ENCODE measurements at places on chromosomes 1 and 21. TPM values are rescaled to one million over a fixed set of nuclear protein-coding genes. Genes with fewer than 3 reads are reported as not detected.

ERG gene
- polyA plus RNA-seq = not detected

KRTAP13-2 gene
- polyA plus RNA-seq = not detected

CNIH3 gene
- polyA plus RNA-seq = 5.6 TPM

C1QB gene
- polyA plus RNA-seq = not detected

TTC34 gene
- 0.06 TPM for polyA plus RNA-seq

MMEL1 gene
- 0.10 TPM for polyA plus RNA-seq

MMP23B gene
- 4.9 TPM for polyA plus RNA-seq

FGR gene
- polyA plus RNA-seq = not detected

CCDC17 gene
- 0.19 TPM for polyA plus RNA-seq

PGBD5 gene
- polyA plus RNA-seq = 1.0 TPM

SLC44A5 gene
- 0.09 TPM for polyA plus RNA-seq

TCEANC2 gene
- polyA plus RNA-seq = 3.6 TPM

SPATA6 gene
- 4.6 TPM for polyA plus RNA-seq

ZFYVE9 gene
- 19.7 TPM for polyA plus RNA-seq

AGL gene
- polyA plus RNA-seq = 7.2 TPM

ESRRG gene
- polyA plus RNA-seq = 0.22 TPM

FAM163A gene
- not detected for polyA plus RNA-seq

- peak; percentile 11 for DNase-seq
These were observed 25.1 kb upstream of the RUNX3 start for GRCh38 chr1:24955161-24955560.

GRCh38 chr1:159942632-159943277 lies 2.7 kb downstream of the IGSF9 start:
- DNase-seq = no peak

DNA sequence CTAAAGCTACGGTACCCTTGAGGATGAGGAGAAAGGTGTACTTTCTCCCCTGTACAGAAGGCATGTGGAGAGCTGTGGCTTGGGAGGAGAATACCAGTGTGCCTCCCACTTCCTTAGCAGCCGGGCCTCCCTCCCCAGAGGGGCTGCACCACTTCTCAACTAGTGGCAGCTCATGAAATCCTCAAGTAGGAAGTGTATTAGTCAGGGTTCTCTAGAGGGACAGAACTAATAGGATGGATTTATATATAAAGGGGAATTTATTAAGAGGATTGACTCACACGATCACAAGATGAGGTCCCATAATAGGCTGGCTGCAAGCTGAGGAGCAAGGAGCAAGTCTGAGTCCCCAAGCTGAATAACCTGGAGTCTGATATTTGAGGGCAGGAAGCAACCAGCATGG lies 53.1 kb upstream of the PPP2R5A start:
- DNase-seq = no peak

DNA sequence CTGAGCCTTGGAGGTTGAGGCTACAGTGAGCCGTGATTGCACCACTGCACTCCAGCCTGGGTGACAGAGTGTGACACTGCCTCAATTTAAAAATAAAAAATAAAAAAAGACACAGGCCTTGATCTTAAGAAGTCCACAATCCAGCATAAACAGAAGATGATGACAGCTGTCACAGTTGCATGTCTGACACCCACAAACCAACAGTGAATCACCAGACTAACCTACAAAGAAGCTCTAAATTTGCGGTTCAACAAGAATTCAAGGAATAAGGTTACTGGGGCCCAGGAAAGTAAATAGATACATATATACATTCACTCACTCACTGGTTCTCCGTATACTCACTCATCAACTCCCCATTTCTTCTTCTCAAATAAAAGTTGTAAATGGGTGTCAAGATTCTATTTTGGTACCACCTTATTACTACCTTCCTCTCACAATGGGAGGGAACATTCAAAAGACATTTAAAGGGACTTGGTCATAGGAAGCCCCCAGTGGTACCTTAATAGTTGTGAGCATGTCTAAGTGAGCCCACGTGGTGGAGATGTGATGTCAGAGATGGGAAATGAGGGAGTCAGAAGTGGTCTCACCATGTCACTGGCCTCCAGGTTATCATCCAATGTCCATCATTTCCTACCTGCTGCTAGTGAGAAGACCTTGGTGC lies 66.9 kb upstream of the PRDX6 start:
- no peak for DNase-seq

- no peak for DNase-seq
These were observed 28.7 kb upstream of the CRNN start for GRCh38 chr1:152442765-152443164.

GRCh38 chr21:35783721-35784120 lies 276.6 kb downstream of the SETD4 start:
- DNase-seq = no peak

DNA sequence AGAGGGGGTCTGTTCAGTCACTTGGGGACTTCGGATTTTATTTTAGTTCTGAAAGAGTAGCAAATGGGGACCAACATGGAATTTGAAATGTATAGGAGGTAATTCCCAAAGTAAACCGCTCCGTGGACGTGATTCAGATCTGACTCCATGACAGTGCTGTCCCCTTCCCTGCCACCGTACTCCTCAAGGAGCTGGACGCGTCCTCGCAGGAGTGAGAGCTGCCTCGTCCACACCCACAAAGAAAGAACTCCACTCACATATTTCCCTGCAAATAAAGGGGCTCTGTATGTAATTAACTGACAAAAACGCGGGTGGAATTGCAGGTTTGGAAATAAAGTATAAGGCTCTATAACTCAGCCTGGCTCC lies 183.6 kb downstream of the ETS2 start:
- DNase-seq = no peak

DNA sequence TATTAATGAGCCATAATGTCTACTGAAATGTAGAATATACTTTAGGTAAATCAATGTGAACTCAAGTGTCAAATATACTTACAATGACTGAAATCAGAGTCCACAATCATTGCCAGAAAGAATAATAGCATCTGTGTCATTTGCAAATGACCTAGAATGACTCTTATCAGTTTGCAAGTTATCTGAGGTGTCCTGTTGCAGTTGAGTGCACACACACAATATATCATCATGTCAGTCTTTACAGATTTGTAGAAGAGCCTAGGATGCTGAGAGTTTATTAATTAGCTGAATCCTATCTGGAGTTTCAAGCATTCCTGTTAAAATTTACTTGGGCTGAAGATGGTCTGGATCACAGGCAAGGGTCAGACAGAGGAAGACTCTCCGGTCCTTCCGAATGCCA lies 324.0 kb upstream of the GREM2 start:
- DNase-seq = no peak

GRCh38 chr1:235455823-235456222 lies 48.4 kb downstream of the B3GALNT2 start:
- no peak for DNase-seq

DNA sequence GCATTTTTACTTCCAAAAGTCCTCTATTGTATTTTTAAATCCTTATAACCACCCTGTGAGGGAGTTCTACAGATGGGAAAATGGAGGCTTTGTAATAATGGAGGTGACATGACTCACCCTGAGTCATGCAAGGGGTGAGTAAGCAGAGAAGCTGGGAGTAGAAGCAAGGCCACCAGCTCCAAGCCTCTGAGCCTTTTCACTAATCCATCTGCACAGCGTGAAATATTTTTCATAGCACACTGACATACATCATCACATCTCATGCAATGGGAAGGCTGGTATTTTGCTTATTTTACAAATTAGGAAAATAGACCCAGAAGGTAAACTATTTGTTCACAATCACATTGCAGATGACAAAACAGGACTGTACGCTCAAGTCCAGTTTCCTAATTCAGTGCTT lies 96.9 kb downstream of the KCNH1 start:
- DNase-seq = peak; percentile 51

- no peak for DNase-seq
These were observed 176.3 kb downstream of the DENND1B start for GRCh38 chr1:197598935-197599334.

- peak; percentile 29 for DNase-seq
These were observed 91.2 kb upstream of the KCTD3 start for GRCh38 chr1:215475796-215476481.

GRCh38 chr1:209370241-209370995 lies 213.1 kb upstream of the CAMK1G start:
- DNase-seq = no peak

GRCh38 chr1:196654271-196654670 lies 2.4 kb downstream of the CFH start:
- DNase-seq = no peak

DNA sequence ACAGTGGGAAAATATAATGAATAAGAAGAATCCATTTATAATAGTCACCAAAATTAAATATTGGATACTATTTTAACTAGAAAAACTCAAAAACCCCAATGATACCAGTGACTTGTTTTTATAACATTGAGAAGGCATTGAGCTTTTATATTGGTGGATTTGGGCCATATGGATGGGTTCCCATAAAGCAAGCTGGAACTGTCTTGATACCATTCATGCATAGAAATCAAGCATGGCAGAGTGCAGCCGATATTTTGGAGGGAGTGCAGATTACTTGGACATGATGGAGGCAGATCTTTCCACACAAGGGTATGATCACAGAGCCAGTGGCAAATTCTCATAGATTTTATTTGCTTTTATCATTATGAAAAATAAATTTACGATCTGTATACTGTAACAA lies 3.8 kb upstream of the RWDD3 start:
- no peak for DNase-seq

DNA sequence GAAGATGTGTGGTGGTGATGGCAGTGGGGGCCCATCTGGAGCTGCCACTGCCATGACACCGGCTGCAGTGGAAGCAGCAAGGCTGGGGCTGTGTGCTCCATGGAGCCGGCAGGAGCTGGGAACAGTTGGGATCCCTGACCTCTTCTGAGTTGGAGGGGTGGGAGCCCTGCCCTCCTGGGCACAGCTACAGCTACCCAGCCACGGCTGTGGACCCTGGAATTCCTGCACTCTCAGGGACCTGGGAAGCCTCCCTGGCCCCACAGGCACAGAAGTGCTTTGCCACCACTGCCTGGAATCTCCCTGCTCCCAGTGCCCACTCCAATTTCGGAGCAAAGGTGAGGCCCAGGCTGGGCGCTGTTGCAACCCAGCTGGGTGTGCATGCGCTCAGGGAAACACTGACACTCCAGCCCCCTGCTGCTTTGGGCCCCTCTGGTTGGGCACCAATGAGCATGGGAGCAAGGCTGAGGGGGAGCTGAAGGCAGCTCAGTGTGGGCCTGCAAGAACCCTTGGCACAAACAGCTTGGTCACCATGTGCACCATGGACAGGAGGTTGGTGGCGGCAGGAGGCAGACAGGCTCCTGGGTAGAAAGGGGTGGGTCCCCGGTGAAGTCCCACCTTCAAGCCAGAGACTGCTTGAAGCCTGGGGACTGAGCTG lies 817.6 kb downstream of the KCNT2 start:
- no peak for DNase-seq

DNA sequence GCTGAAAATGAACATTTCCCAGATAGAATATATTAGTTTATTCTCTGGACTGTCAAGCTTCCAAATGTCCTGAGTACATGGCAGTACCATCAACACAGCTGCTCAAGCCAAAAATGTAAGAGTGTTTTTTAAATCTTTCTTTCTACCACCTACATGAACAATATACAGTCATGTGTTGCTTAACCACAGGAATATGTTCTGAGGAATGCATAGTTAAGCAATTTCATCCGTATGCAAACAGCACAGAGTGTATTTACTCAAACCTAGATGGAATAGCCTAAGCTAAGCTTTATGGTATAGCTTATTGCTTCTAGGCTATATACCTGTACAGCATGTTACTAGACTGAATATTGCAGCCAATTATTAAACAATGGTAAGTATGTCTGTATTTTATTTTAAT lies 561.9 kb upstream of the ADGRL4 start:
- DNase-seq = peak; percentile 11

GRCh38 chr1:204409123-204409522 lies 2.5 kb downstream of the PPP1R15B start:
- DNase-seq = no peak

- DNase-seq = no peak
These were observed at the start of gene KRTAP12-4 for GRCh38 chr21:44654576-44655175. KRTAP12-4 (minus strand) TSS chr21:44654659; CDS start chr21:44654614, 45 bp downstream.

GRCh38 chr1:161779393-161779792 lies 13.3 kb downstream of the ATF6 start:
- no peak for DNase-seq

GRCh38 chr1:228215663-228216116 lies 7.8 kb downstream of the OBSCN start:
- DNase-seq = no peak

GRCh38 chr1:185957441-185958363 lies 223.5 kb downstream of the HMCN1 start:
- no peak for DNase-seq

DNA sequence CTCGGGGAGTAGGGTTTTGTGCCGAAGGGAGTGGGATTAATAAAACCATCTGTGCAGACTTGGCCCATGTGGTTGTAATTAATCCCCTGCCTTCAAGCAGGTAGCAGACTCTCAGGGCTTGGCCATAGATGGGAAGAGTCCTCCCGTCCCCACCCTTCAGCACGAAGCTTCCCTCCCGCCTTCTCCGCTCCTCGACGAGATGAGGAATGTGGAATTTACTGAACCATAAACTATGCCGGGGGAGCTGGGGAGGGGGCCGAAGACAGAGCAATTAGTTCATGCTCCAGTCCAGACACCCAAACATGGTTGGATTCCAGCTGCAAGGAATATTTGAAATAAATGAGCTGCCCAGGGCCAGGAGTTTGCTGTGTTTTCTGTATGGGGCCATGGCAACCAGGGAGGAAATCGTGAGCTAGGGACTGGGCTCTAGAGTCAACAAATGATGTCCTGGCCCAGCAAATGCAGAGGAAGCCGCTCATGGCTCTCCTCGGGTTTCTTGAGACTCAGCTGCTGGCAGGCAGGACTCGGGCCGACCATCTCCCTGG lies 78.8 kb downstream of the SPSB1 start:
- DNase-seq = peak; percentile 44

DNA sequence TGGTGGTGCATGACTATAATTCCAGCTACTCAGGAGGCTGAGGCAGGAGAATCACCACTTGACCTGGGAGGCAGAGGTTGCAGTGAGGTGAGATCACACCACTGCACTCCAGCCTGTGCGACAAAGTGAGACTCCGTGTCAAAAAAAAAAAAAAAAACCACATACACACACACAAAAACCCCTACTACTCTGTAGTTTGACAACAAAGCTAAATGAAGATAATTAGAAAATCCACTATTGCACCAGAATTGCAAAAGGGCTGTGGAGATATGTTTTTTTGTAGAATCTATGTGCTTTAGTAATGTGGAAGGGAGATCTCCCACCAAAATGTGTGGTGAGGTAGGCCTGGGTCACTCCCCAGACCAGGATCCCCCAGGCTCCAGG lies 32.2 kb upstream of the KHDRBS1 start:
- no peak for DNase-seq

- DNase-seq = no peak
These were observed 50.1 kb downstream of the NDUFS5 start for GRCh38 chr1:39076127-39076798.

GRCh38 chr1:97849345-97850340 lies 71.2 kb downstream of the DPYD start:
- peak; percentile 43 for DNase-seq

GRCh38 chr1:20982316-20982715 lies 194.4 kb downstream of the EIF4G3 start:
- no peak for DNase-seq

DNA sequence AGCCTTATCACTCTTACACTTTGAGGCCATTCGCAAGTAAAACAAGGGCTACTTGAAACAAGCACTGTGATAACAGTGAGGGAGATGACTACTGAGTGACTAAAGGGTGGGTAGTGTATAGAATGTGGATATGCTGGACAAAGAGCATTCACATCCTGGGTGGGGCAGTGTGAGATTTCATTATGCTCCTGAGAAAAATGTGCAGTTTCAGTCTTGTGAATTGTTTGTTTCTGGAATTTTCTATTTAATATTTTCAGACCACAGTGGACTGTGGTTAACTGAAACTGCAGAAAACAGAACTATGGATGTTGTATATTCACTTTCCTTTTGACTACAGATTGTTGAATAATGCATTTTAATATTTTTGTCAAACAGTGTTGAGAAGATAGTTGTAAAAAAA lies 25.1 kb upstream of the B3GALT2 start:
- DNase-seq = peak; percentile 59

GRCh38 chr1:38026592-38027200 lies 14.2 kb downstream of the UTP11 start:
- DNase-seq = no peak
